ENCODE measurements at places on chromosomes 6 and 20.

GRCh38 chr6:67736161-67736560 is 898.9 kb upstream of the ADGRB3 start:
- DNase-seq = no peak

DNA sequence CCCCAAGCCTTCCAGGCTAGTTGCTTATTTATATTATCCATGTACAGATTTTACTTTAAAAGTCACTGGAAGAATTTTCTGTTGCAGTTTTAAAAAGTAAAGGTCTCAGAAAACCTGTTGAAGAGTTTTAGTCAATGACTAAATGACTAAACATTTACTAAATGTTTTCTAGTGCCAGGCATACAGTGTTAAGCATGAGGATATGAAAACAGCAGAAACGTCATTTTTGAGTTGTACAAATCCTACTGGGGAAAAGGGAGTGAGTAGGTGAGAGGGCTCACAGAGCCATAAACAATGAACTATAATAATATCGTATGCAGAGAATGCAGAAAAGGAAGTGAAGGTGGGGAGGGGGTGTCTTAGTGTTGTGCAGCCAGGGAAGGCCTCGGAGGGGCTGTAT is 66.3 kb downstream of the MAN1A1 start:
- no peak for DNase-seq

DNA sequence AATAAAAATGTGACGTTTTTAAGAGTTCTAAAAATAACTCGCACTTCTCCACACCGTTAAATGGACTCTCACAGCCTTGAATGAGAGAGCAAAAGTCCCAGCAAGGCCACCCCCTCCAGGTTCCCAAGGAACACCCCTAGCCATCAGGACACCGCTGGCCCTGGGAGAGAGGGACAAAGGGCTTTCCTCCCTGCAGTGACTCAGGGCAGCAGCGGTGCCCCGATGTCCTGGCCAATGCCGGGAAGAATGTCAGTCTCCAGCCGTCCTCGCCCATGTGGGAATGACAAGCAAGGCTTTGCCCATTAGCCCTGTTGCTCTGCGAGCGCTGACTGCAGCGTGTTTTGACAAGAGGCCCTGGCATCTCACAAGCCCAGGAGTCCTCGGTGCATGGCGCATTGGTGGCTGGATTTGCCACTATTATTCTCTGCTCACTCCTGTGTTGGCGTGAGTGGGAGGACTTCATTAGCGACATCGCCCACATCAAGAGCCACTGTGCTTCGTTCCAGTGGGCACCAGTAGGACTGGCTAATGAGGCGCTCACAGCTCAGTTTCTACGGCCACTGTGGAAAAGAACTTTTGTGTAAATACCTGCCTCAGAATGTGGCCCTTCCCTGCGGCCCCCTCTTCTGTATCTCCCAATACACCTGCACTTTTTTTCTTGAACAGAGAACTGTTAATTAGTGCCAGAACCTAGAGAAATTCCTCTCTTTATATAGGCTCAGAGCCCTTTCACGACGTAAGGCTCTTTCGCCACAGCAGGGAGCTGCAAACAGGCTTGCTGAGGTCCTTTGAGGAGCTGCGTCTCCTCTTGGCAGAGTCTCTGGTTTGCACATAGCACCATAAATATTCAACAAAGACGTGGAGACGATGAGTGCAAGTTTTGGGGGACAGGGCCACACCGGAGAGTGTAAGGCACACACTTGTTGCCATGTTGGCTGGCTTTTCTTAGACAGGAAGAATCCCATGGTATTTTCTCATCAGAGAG is 336.6 kb downstream of the TAF4 start:
- no peak for DNase-seq

DNA sequence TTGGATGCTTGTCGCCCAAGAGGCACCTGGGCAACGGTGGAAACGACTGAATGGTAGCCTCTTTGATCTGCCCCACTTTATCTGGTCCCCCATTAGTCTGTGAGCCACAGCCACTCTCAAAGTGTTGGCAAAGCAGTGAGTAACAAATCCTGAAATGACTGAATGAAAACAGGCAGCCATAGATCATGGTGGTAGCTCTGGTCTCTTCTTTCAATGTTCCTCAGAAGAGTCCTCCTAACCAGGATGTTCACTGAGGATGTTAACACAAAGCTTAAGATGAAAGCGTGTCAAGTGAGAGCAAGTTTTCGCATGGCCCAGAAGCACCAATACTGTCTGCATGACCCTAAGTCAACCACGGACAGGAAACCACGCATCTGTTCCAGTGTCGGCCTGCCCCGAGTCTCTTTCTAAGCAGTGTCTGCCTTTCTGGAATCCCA is 107.3 kb downstream of the IRF4 start:
- DNase-seq = no peak

DNA sequence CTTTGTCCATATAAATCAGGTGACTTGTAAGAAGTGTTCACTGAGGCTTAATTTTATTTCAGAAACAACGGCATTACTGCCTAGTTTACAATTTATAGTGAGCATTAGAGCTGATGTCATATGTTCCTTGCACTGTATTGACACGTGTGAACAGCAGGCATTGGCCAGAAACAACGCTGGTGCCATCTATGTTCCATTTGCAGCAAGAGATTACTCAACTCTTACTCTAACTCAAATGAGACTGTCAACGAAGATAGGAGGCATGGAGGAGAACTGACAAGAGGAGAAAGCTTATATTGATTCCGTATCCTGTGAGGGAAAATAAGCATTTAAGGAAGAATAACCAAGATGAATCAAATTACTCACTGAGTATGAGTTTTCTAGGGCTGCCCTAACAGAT is 48.4 kb downstream of the MTFR2 start:
- no peak for DNase-seq

GRCh38 chr6:123802351-123802696 is 1.3 kb upstream of the NKAIN2 start:
- no peak for DNase-seq

GRCh38 chr6:31053873-31054272 is 43.6 kb downstream of the MUC22 start:
- no peak for DNase-seq

GRCh38 chr6:155962276-155962675 is 506.6 kb upstream of the NOX3 start:
- no peak for DNase-seq

- no peak for DNase-seq
Observed at GRCh38 chr6:21666201-21666691, 72.7 kb downstream of the SOX4 start.

DNA sequence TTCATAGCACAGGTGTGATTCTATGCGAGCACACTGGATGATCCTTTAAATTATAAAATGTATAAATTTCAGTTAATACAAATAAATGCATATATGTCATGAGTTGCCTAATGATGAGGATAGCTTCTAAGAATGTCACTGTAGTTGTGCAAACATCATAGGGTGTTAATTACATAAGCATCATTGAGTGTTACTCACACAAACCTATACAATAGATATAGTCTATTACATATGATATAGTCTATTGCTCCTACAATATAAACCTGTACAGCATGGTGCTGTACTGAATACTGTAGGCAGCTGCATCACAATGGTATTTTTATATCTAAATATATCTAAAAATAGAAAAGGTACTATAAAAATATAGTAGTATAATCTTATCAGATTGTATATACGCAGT is 159.0 kb downstream of the PTPRK start:
- no peak for DNase-seq

GRCh38 chr20:23627501-23627900 is 10.3 kb downstream of the CST3 start:
- no peak for DNase-seq

DNA sequence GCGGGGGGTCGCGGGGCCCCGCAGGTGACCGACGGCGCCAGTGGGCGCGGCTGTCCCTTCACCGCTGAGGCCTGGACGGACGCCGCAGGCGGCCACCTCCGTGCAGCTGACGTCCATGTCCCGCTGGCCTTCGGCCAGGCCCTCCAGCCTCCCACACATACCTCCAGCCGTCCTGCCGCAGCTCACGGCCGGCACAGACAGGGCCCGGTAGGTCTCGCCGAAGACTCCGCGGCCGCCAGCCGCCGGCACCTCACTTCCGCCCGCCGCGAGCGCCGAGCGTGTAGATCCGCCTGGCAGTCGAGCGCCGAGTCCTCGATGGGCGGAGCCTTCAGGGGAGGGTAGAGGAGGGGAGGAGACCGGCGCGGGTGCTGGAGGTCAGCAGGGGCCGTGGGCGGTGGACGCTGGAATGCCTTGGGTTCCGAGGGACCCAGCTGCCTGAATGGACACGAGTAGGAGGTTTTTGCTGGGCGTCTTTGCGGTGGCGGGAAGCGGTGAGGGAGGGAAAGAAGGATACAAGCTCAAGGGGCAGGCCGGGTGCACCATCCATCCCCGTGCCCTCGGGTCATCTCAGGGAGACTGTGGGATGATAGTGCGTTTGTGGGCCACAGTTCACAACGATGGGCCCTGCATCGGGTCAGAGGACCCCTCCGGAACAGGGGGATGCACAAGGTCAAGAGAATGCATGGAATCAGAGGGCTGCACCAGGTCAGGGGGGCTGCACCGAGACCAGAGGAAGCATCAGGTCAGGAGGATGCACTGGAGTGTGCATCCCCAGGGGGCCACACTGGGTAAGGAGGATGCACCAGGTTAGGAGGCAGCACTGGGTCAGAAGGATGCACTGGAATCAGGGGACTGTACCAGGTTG is at the start of gene EXOC2:
EXOC2 (minus strand) TSS at position 282 of the 865 bp plus-strand sequence. CDS start 55,321 bp downstream, outside the sequence.
- no peak for DNase-seq

- no peak for DNase-seq
Observed at GRCh38 chr6:106561686-106562405, 67.5 kb downstream of the RTN4IP1 start.

GRCh38 chr6:118725944-118726343 is 74.6 kb upstream of the CEP85L start:
- no peak for DNase-seq

GRCh38 chr6:73542891-73543290 is 22.1 kb upstream of the EEF1A1 start:
- no peak for DNase-seq

DNA sequence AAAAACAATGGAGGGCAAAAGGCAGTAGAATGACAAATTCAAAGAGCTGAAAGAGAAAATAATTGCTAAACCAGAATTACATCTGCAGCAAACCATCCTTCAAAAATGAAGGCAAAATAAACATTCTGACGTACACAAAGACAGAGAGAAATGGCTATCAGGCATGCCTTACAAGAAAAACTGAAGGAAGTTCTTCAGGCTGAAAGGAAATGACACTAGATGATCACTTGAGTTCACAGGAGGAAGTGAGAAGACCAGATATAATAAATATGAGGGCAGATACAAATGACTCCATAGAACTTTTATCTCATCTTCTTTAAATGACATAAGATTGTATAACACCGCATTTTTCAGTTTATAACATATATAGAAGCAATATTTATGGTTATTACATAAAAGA is 30.0 kb downstream of the DZANK1 start:
- DNase-seq = no peak

- no peak for DNase-seq
Observed at GRCh38 chr6:154937306-154938220, 57.6 kb upstream of the TIAM2 start.

GRCh38 chr6:117317261-117317660 is 51.9 kb downstream of the VGLL2 start:
- no peak for DNase-seq

DNA sequence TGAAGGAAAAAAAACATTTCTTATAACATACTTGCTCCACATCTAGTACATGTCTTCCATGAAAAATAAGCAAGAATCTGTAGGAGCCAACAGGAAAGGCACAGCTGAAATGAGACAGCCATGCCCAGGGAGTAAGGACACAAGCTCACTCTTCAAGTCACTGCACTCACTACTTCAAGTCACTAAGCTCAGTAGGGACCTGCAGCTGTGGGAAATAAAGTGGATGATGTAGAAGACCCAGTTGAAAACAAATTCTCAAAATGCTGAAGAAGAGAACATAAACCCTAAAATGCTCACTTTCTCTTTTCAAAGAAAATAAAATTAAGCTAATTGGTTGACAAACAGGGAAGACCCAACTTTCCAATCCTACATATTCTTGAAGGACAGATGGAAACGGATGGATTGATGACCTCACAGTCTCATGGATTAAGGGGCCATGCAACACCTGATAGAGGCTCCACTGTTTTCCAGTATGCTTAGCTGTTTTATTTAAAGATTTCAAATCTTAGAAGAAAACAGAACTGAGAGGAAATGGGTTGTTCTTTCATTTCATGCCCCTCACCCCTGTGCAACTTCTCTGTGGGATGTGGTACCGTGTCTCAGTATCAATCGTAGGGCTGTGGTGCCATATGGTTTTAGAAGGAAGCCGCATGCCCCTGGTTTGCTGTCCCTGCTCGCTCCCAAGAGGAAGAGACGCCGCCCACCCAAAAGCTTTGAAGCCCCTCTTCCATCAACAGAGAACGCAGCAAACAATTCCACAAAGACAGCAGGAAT is 133.3 kb downstream of the WDR27 start:
- no peak for DNase-seq

- DNase-seq = no peak
Observed at GRCh38 chr6:109051301-109052017, 43.2 kb downstream of the SESN1 start.

- DNase-seq = no peak
Observed at GRCh38 chr6:55567558-55567957, 11.4 kb downstream of the HMGCLL1 start.

GRCh38 chr20:11918981-11919380 is 1.3 kb downstream of the BTBD3 start:
- no peak for DNase-seq

GRCh38 chr6:158026901-158027589 is 45.4 kb downstream of the SYNJ2 start:
- DNase-seq = no peak

DNA sequence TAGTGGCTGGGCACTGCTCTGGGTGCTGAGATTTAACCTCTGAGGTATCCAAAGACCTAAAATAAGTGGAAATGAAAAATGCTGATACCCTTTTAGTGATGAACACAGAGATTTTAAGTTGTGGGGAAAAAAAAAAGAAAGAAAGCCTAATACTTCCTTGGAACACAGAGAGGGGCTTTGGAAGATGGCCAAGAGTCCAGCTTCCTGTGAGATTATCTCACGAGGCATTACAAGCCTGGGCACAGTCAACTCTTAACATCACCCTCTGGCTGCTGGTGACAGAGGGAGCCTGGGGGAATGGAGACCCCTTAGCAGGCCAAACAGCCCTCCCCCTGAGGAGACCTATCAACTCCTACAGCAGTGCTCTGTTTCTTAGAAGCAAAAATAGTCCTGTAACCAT is 19.7 kb downstream of the BTN2A1 start:
- DNase-seq = no peak

- no peak for DNase-seq
Observed at GRCh38 chr6:33613795-33614168, 7.3 kb upstream of the ITPR3 start.

- no peak for DNase-seq
Observed at GRCh38 chr6:122407712-122408111, 8.3 kb downstream of the HSF2 start.

DNA sequence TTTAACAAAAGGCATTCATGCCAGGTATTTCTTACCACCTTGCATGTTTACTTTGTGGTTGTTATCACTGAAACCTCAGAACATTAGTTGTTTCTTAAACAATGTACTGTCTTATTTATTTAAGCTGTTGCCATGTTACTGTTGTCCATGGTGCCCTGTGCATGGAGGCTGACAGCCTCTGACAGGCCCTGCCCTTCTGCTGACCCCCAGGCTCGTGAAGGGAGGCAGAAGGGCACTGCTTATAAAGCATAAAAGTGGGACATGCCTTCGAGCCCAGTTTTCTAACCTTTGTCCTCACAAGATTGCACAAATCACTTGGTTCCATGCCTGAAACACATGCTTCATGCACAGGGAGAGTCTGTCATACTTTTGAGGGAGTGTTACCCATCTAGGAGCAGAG is 46.7 kb upstream of the CLIC5 start:
- no peak for DNase-seq

Data from NCI-H2107 (cell line).